Hepatocyte (in vitro differentiated cells): ENCODE measurements at places on chromosomes 3 and 15. TPM values are rescaled to one million over a fixed set of nuclear protein-coding genes. Genes with fewer than 3 reads are reported as not detected.

- no peak for DNase-seq
These were observed 146.3 kb upstream of the CTDSPL start for GRCh38 chr3:37715358-37715757.

The KLF15 gene
- 1.8 TPM in 2 replicates for polyA plus RNA-seq

GRCh38 chr15:81195339-81195864 lies 1.3 kb upstream of the IL16 start:
- no peak for DNase-seq

DNA sequence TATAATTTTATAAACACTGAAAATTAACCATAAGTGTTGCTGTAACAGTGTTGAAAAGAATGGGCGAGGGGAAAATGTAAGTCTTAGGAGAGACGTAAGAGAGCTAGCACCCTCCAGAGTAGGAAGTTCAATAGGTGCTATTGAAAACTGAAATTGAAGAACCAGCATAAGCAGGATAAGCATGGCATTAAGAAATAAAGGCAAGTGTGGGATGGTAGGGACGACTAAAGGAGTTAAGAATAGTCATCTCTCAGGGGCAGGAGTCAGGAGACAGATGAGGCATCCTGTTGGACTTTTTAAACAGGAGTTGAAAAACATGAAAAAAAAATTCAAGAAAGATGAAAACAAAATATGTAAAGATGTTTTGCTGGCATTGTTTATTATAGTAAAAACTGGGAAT lies 43.5 kb downstream of the ABHD2 start:
- DNase-seq: no peak

DNA sequence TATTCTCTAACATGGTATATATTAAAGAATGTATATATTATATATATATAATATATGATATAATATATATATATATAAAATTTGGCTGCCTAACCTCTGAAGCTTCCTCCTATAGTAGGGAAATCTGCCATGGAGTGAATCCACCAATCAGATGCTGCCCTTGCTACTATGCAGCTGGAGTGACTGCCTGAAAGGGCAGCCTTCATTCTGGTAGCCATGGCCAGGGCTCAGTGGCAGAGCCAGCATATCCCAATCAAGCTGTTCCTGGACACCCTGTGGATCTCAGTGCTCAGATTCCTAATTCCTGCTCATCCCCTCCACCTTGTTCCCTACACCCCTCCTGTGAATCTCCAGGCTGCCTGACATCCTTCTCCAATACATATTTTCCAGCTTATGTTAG lies 2.2 kb upstream of the SH3GL3 start:
- DNase-seq: no peak

GRCh38 chr15:81379269-81379668 lies 5.3 kb upstream of the TMC3 start:
- DNase-seq: no peak

DNA sequence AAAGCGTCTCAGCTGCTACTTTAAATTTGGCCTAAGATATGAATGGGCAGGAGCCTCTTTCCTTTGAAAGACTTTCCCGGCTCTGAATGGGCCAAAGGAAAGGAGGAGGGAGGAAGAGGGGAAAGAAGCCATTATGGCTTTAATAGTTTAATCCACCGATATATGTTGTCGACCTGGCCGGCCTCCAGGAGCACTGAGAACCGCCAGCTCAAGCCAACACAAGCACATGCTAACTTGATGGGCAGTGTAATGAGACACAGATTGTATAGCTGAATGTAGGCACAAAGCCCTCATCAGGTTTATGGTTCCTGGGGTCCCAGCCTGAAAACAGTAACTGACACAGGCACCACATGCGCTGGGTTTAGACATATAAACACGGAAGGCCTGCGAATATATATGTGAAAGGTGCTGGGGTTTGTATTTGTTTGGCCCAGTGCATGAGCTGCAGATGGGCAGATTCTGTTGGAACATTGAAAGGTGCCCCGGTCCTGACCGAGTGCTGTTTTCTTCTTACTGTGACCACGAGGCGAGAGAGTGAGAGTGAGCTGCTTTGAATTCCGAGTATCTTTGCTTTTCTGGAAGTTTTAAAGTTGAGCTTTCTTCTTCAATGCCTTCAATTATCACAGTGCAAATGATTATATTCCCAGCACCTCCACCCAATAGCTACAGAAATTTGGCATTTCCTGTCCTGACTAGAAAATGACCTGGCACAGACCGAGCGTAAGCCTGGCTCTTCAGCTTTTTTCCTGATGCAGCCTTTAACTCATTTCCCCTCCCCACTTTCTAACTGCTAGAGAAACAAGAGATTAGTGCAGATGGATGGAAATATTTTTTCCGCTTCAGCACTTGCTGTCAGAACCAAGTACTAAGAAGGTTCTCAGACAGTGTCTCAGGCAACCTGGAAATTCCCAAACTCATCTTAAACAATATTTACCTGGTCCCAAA lies 267.3 kb downstream of the RORA start:
- peak; percentile 30 for DNase-seq

GRCh38 chr15:67050062-67050461 lies 15.3 kb upstream of the SMAD3 start:
- no peak for DNase-seq

GRCh38 chr15:63233667-63234423 lies 43.6 kb upstream of the APH1B start:
- DNase-seq: no peak

The PRSS50 gene
- polyA plus RNA-seq: 1.4 and 1.6 TPM in 2 replicates

DNA sequence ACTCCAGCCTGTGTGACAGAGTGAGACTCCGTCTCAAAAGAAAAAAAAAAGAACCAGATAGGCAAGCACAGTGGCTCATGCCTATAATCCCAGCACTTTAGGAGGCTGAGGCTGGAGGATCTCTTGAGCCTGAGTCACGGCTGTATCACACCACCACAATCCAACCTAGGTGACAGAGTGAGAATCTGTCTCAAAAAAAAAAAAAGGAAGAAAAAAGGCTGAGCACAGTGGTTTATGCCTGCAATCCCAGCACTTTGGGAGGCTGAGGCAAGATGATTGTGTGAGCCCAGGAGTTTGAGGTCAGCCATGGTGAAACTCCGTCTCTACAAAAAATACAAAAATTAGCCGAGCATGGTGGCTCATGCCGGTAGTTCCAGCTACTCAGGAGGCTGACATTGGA lies 5.6 kb upstream of the NICN1 start:
- DNase-seq: no peak

- DNase-seq: no peak
These were observed 1121.2 kb downstream of the SI start for GRCh38 chr3:163957072-163957471.

DNA sequence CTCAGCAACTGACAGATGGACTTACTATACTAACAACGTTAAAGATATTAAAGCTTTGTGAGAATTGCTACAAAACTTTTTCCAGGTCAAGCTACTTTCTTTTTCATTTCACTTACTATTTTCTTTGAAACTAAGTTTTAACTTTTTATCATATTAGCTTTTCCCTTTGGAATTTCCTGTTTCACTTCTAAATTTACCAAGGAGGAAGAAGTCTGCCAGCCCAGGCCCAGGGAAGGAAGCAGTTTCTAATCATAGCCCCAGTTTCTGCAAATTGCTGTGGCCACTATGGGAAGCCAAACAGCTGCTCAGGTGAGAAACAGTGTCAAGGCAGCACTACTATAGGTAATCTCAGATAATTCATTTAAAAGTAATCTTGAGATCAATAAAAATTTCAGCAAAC lies 18.4 kb downstream of the CYFIP1 start:
- no peak for DNase-seq

The MED12L gene
- 0.07 and 1.9 TPM in 2 replicates for polyA plus RNA-seq

GRCh38 chr3:171328419-171329082 lies 131.7 kb downstream of the TNIK start:
- no peak for DNase-seq

GRCh38 chr15:63553388-63553791 lies 43.8 kb upstream of the FBXL22 start:
- DNase-seq: peak; percentile 57

DNA sequence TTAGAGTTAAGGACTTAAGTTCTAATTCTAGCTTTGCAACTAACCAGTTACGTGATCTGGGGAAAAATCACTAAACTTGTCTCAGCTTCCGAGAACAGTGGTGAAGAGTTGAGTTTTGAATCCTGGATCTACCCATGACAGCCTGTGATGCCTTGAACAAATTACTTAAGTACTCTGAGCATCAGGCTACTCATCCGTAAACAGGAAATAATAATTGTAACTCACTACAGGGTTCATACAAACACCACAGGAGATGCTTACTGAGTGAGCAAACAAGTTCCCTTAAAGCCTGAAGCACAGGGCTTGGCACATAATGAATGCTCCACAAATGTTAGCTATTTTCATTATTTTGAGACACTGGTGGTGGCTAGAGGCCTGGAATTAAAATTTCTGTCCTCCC lies 158.8 kb downstream of the ERC2 start:
- DNase-seq: no peak

GRCh38 chr3:98798820-98799219 lies 35.7 kb downstream of the ST3GAL6 start:
- no peak for DNase-seq

The AADAC gene
- 30.5 and 47.8 TPM in 2 replicates for polyA plus RNA-seq

GRCh38 chr3:139199421-139200010 lies 144.3 kb upstream of the MRPS22 start:
- DNase-seq: no peak

- no peak for DNase-seq
These were observed 32.2 kb downstream of the GOLGA6L10 start for GRCh38 chr15:82317091-82317489.

DNA sequence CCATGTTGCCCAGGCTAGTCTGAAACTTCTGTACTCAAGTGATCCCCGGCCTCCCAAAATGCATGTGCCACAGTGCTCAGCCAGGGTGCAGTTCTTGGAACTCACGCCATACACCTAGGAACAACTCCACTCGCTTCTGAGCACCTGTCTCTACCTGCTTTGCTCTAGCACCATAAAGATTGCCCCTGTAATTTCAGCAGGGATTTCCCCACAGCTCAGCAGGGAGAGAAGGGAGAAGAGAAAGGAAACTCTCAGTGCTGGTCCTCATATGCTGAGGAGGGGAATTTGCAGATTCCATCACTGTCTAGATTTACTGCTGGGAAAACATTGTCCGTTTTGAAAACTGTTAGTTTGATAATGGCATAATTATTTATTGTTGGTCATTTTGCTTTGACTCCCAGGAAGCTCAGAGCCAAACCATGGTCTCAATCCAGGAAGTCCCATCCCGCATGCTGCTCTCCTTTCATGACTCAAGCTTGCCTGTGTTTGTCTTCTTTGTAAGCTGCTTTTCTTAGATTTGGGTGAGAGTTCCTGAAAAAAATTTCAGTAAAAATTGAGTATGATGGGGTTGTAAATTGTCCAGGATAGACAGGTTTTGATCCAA lies 24.2 kb downstream of the TRIM71 start:
- DNase-seq: no peak

The BUB1B gene
- 5.3 and 10.7 TPM in 2 replicates for polyA plus RNA-seq

The BSN gene
- polyA plus RNA-seq: 0.44 and 0.66 TPM in 2 replicates

DNA sequence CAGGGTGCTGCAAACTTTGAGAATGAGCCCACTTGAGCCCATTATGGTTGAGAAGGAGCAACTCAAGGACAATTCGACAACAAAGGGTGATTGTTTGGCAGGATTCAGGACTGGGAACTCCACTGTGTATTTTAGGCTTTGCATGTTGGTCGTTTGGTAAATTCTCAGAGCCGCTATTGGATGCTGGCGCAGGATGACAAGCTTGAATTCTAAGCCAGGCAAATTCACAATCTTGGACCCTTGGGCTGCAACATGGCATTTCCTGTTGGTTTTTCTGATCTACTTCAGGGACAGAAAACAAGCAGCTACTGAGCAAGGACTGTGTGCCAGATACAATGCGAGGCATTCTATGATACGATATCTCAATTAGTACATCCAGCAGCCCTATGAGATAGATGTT lies 82.8 kb downstream of the RYR3 start:
- DNase-seq: no peak

GRCh38 chr3:98552232-98553020 lies 20.6 kb downstream of the GPR15 start:
- DNase-seq: no peak

GRCh38 chr3:89344076-89344475 lies 236.7 kb downstream of the EPHA3 start:
- no peak for DNase-seq

- DNase-seq: no peak
These were observed 733.5 kb downstream of the NTRK3 start for GRCh38 chr15:87522997-87523396.

The MAGEL2 gene
- polyA plus RNA-seq: 15.6 and 16.0 TPM in 2 replicates

The RAMAC gene
- polyA plus RNA-seq: 55.5 and 64.2 TPM in 2 replicates

The IGDCC3 gene
- 14.8 and 33.0 TPM in 2 replicates for polyA plus RNA-seq

GRCh38 chr15:37900326-37901221 lies 33.9 kb upstream of the TMCO5A start:
- DNase-seq: peak; percentile 34

The CYP1A2 gene
- polyA plus RNA-seq: 0.17 TPM in 1 of 2 replicates, not detected in the other

GRCh38 chr3:42518800-42519567 lies 16.5 kb downstream of the VIPR1 start:
- DNase-seq: no peak

The GPR27 gene
- 2.2 and 2.9 TPM in 2 replicates for polyA plus RNA-seq

The EPHA3 gene
- 0.62 and 3.0 TPM in 2 replicates for polyA plus RNA-seq

The CEMIP gene
- 3.5 and 4.4 TPM in 2 replicates for polyA plus RNA-seq

DNA sequence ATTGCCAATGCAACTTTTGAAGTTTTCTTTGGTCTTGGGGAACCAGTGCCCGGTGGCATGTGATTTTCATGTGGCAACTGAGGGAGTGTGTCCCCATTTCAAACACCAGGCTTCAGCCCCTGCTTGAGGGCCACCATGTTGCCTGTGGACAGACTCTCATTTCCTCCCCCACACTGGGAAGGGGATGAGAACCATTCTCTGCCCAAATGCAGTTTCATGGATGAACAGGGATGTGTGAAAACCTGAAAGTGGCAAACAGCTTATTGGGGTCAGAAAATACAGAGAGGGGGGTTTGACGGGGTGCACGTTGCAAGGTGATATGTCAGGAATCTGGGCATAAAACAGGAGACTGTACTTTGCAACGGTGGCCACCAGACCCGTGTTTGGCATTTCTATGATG lies 6.3 kb downstream of the FAM107A start:
- DNase-seq: no peak

DNA sequence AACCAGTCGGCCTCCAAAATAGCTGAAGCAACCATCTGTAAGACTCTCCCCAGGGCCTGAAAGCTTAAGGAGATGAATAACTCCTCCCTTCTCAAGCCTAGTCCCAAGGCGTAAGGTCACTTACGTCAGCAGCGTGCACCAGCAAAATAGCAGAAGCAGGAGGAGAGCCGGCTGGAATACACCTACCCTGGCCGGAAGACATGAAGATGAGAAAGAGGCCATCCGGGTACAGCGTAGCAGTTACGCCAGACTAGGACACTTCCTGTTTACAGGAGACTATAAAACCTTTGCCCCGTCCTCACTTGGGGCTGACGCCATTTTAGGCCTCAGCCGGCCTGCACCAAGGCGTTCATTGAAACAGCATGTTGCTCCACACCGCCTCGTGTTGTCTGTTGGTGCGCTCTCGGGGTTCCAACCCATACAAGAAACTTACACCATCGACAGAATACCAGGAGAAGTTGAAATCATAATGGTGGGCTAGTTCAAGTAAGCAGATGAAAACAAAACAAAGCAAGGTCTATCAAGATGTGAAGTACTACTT lies 2.5 kb downstream of the CFAP92 start:
- DNase-seq: no peak

GRCh38 chr3:17135696-17136095 lies 250.9 kb downstream of the PLCL2 start:
- DNase-seq: no peak

The PARP15 gene
- polyA plus RNA-seq: 0.30 and 0.58 TPM in 2 replicates
